ENCODE measurements at places on chromosomes 4 and X. TPM values are rescaled to one million over a fixed set of nuclear protein-coding genes. Genes with fewer than 3 reads are reported as not detected.

Gene MAGEA9B
- total RNA-seq, result not detected

Gene RHOXF2B
- not detected for total RNA-seq

Gene NPY2R
- total RNA-seq, result not detected

Gene LDB2
- total RNA-seq, result 4.6 TPM

Gene SOX3
- not detected for total RNA-seq

Gene EDA
- total RNA-seq, result 9.2 TPM

Gene FGFBP2
- total RNA-seq, result not detected

Gene YIPF7
- not detected for total RNA-seq

Gene TMPRSS11D
- total RNA-seq, result not detected

Gene TCEAL8
- 73.7 TPM for total RNA-seq

Gene ATP7A
- total RNA-seq, result 18.2 TPM

Gene NXF2
- total RNA-seq, result not detected

Gene TMEM192
- 15.4 TPM for total RNA-seq

Gene ATP8A1
- 13.0 TPM for total RNA-seq

Gene XK
- 0.51 TPM for total RNA-seq

Gene SMIM10
- 4.0 TPM for total RNA-seq

Gene ATOH1
- total RNA-seq, result not detected

Gene SLC7A11
- total RNA-seq, result 3.0 TPM

Gene SMIM31
- not detected for total RNA-seq

Gene HPGDS
- not detected for total RNA-seq

Gene DUSP9
- 4.2 TPM for total RNA-seq

Gene TCEAL6
- not detected for total RNA-seq

Gene DNAAF6
- total RNA-seq, result not detected

Gene S100G
- total RNA-seq, result not detected

Gene RASGEF1B
- total RNA-seq, result 7.2 TPM

Gene SLC49A3
- 10.5 TPM for total RNA-seq

Gene GLRB
- 14.9 TPM for total RNA-seq

Gene EMCN
- 4.3 TPM for total RNA-seq

Gene ASB9
- 1.3 TPM for total RNA-seq

Gene P2RY4
- 1.1 TPM for total RNA-seq

Gene PGM2
- 20.0 TPM for total RNA-seq

Gene CHRNA9
- not detected for total RNA-seq

Gene ERVMER34-1
- 3.7 TPM for total RNA-seq

Gene MAGEA10
- not detected for total RNA-seq

Gene TMEM271
- total RNA-seq, result not detected

Gene CT45A2
- total RNA-seq, result not detected

Gene ETDA
- total RNA-seq, result not detected

Gene GAGE12F
- not detected for total RNA-seq

Gene CPZ
- 32.8 TPM for total RNA-seq

Gene AR
- 7.7 TPM for total RNA-seq

Gene USP17L13
- total RNA-seq, result not detected

Gene NPY5R
- total RNA-seq, result not detected

Gene ZNF711
- 54.1 TPM for total RNA-seq

Gene GRPR
- 2.1 TPM for total RNA-seq

Gene SLAIN2
- 62.9 TPM for total RNA-seq

Gene RPL9
- total RNA-seq, result 1,647 TPM

Gene APBB2
- total RNA-seq, result 63.5 TPM

Gene PPBP
- not detected for total RNA-seq
